DMS79 (cell line): ENCODE measurements at places on chromosomes 4 and X.

DNA sequence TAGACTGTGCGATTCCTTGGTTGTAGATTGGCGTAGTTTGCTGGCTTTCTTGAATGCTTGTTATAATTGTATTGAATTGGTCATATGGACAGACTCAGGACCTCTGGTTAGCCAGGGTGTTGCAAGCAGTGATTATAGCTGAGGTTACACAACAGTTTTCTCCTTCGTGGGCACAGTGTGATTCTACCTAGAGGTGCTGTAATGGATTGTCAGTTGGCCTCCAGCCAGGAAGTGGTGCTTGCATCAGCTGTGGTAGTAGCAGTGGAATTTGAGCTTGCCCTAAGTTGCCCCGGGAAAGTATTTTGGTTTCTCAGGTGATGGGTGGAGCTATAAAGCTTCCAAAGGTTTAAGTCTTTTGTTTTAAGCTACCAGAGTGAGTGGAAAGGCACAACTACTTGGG is 23.1 kb upstream of the GABRG1 start:
- DNase-seq = no peak

DNA sequence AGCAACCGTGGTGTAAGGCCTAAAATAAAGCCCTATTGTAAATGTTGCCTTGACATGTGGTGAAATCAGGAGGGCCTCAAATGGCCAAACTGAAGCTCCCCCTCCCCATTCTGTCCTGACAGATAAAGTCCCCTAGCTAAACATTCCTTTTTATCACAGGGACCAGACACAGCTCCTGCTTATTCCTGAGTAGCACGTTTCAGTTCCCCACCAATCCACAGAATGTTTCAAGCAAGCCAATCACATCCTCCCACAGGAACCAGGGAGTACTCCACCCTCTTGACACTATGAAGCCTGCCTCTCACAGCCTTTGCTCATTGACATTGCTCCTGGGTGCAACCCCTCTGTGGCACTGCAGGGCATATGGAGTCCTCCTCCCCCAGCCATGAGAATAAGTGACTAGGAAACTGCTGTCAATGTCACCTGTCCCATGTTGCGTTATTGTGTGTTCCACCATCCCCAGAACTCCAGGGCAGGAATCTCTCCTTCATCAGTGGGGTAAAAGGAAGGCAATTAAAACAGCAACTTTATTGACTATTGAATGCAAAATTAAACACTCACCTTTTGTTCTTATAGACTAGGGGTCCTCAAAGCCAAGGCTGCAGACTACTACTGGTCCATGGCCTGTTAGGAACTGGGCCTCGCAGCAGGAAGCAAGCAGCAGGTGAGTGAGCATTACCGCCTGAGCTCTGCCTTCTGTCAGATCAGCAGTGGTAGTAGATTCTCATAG is 128.1 kb downstream of the COL25A1 start:
- no peak for DNase-seq

GRCh38 chrX:6904156-6904555 is 243.4 kb upstream of the STS start:
- DNase-seq = no peak

DNA sequence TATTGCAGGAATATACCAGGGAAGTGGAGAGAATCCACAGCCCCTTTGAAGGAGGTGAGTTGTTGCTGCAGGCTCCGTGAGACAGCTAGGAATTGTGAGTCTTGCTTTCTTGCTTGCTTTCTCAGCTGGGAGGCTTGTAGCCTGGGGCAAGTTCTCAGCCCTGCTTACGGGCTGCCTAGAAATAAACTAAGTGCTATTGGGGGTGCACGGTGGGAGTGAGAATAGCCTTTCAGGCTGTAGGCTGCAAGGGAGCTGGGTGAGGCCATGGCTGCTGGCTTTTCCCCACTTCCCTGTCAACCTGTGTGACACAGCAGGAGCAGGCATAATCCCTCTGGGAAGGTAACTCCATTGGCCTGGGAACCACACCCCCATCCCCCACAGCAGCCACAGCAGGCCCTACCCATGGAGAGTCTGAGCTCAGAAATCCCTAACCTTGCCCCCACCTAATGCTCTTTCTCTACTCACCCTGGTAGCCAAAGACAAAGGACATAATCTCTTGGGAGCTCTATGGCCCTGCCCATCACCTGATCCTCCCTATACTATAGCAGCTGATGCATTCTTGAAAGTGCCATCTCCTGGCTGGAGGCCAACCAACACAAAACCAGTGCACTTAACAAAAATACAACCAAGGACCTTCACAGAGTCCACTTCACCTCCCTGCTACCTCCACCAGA is 113.0 kb downstream of the MMRN1 start:
- no peak for DNase-seq

DNA sequence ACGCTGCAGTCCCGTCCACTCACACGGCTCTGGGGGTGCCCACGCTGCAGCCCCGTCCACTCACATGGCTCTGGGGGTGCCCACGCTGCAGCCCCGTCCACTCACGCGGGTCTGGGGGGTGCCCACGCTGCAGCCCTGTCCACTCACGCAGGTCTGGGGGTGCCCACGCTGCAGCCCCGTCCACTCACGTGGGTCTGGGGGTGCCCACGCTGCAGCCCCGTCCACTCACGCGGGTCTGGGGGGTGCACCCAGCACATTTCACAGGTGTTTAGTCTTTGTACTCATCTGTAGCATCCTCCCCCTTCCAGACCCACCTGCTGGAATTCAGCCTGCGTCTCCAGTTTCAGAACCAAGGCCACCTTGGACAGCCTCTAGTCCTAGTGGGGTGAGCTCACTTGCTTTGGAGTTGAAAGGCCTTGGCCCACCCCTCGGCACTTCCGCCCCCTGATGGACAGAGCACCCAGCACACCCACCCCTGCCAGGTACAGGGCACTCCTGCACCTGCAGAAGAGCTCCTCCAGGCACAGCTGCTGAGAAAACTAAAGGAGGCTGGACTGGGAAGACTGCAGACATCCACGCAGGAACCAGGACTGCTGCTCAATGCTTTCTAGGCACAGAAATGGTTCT is 73.0 kb downstream of the ABLIM2 start:
- no peak for DNase-seq

GRCh38 chr4:168882650-168883233 is 127.3 kb downstream of the CBR4 start:
- DNase-seq = no peak

DNA sequence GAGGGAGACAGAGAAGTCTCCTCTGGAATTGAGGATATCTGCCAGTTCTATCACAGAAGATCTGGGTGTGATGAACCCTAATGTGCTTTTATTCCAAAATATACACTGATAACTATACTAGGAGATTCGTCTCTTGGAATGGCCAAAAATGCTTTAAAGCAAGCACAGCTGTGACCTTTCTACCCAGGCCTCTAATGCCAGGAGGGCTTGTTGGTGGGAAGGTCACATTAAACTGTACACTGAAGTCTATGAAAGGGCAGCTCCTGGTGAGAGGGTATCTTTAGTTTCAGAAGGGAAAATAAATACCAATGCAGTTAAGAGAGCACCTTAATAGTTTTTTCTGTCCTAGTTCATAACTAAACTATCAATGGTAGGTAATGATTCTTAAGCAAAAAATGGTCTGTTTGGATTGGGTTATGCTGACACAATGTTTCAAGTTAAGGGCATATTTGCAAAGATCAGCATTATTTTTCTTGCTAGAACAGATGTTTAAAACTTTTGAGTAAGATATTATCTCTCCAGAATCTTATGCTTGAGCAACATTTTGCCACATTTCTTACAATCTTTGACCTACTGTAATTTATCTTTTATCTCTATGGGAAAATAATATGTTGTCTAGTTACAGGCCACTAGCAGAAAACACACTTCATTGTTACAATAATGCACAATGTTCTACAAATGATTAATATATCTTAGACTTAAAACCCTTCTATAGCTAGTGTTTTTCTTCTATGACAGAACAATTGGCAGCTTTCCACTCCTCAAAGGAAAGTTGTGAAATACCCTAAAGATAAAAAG is 59.6 kb downstream of the SEC24D start:
- DNase-seq = no peak

- DNase-seq = no peak
Observed at GRCh38 chr4:74230902-74231499, 73.1 kb downstream of the MTHFD2L start.

DNA sequence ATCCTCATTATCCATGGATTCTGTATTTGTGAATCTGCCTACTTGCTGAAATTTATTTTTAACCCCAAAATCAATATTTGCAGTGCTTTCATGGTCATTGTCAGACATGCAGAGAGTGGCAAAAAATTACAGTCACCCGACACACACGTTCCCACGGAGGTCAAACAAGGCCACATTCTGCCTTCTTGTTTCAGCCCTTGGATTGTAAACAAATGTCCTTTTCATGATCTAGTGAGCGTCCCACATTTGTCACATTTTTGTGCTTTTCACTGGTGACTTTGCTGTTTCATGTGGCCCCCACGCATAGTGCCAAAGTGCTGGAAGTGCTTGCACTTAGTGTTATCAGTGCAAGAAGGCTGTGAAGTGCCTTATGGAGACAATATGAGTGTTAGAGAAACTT is 45.0 kb downstream of the SOD3 start:
- no peak for DNase-seq

DNA sequence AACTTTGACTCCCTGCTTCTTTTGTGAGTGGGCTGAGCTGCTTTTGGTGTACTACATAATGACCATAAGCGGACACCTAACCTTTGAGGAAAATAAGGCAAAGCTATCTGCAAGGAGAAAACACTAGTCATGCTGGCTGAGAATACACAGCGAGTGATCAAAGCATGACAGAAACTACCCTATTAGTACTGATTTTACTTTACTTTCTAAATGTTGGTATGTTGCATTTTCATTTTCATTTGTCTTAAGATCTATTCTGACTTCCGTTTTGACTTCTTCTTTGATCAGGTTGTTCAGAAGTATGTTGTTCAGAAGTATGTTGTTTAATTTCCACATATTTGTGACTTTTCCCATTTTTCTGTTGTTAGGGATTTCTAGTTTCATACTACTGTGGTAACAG is 361.1 kb downstream of the TRAM1L1 start:
- no peak for DNase-seq

DNA sequence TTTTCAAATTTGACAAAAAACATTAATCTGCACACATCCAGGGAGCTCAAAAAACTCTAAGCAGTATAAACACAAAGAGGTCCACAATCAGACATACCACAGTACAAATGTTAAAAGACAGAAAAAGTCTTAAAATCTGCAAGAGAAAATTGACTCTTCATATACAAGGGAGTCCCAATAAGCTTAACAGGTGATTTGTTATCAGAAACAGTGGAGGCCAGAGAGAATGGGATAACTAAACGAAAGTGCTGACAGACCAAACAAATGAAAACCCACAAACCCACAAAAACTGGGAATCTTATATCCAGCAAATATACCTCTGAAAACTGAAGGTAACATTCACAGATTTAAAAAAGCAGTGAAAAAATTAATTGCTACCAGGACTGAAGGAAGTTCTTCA is 182.0 kb upstream of the PAQR3 start:
- no peak for DNase-seq

GRCh38 chr4:83658806-83659205 is 122.9 kb downstream of the GPAT3 start:
- no peak for DNase-seq

- no peak for DNase-seq
Observed at GRCh38 chrX:12469296-12469695, 321.9 kb upstream of the PRPS2 start.

DNA sequence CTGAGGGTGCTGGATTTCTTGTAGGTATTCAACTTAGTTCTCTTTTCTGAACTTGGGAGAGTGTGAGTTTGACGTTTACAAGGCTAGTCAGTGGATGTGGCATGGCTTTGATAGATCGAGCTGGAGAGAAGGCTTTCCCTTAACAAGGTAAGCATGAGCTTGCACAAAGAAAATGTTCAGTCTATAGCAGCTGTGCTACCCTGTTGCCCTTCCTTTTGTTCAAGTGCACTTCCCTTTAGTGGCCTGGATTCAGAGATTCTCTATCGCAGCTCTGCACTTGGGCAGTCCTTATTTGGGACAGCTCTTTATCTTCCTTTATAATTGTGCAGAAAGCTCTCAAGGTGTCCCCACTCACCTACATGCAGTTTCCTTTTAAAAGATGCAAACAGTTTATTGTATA is 198.0 kb downstream of the ARHGAP24 start:
- no peak for DNase-seq

DNA sequence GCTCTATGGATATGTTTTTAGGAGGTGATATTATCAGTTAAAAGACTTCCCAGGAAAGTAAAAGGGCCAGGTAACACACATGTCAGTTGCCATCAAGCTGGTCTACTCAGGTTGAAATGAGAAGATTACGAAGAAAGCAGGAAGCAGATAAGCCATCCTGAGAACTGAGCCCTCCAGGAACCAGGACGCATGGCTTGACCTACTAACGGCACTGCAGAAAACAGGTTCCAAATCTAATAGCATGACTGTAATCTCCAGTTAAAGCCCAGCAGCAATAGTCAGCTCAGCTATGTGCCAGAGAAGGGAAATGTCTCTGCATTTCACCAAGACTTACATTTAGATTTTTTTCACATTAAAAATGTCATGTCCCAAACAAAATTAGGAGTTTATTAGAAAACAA is 77.9 kb downstream of the APBB2 start:
- DNase-seq = no peak

- DNase-seq = no peak
Observed at GRCh38 chrX:42948723-42949657, 171.0 kb upstream of the PPP1R2C start.

DNA sequence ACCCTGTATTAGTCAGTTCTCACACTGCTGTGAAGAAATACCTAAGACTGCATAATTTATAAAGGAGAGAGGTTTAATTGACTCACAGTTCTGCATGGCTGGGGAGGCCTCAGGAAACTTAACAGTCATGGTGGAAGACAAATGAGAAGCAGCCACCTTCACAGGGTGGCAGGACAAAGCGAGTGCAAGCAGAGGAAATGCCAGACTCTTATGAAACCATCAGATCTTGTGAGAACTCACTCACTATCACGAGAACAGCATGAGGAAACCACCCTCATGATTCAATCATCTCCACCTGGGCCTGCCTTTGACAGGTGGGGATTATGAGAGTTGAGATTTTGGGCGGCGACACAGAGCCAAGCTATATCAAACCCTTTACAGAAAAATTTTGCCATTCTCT is 722.4 kb downstream of the RAB28 start:
- DNase-seq = no peak

DNA sequence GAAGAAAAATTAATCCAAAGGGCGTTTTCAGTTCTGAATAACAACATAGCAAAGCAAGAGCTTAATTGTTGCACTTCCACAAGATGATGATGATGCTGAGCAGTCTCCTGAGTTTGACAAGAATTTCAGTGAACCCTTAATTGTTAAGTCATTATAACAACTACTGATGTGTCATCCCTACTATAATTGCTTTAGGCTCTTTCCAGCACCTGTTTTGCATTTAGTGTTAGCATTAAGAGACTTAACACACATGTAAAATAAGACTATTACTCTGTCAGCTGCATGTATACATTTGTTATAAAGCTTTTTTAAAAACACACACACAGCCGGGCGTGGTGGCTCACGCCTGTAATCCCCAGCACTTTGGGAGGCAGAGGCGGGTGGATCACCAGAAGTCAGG is 37.9 kb upstream of the GALNT7 start:
- DNase-seq = no peak
